NT2/D1 (cell line): ENCODE measurements at places on chromosomes 12 and 14.

GRCh38 chr14:65790172-65790815, 377.8 kb downstream of the FUT8 start:
- DNase-seq: no peak

DNA sequence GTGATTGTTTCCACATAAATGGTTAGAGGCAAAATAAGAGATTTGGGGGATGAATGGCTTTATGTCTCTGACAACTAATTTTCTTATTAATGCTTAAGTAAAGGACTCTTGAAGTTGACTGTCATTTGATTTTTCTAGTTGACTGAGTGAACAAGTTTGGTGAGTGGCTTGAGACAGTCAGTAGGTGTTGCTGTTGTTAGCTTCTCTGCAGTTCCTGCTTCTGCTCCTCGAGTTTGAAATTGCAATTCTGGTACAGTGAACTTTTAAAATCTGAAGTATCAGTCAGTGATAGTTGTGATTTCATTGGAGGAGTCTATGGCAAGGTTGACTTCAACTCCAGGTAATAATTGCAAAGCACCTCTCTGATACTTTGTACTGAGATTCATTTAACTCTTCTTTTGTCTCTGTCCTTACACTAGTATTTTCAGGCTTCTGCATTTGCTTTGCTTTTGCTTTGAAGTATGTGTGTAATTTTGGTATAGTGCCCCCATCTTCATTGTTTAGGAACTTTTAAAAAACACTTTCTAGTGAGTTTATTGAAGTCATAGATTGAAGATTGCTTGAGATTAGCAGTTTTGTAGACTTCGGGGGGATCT, 415.5 kb downstream of the PCNX1 start:
- no peak for DNase-seq

DNA sequence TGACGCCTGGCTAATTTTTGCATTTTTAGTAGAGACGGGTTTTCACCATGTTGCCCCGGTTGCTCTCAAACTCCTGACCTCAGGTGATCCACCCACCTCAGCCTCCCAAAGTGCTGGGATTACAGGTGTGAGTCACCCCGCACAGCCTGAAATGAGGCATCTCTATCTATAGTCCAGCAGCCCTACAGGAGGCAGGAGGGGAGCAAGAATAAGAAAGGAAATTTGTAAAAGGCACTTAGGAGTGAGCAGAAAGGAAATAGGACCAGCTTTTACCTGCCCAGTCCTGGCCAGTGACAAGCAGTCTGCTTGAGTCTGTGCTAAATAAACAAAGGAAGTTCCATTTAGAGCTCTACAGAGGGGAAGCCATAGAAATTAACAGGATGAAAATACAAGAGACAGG, 15.0 kb upstream of the PSMA6 start:
- DNase-seq: no peak

DNA sequence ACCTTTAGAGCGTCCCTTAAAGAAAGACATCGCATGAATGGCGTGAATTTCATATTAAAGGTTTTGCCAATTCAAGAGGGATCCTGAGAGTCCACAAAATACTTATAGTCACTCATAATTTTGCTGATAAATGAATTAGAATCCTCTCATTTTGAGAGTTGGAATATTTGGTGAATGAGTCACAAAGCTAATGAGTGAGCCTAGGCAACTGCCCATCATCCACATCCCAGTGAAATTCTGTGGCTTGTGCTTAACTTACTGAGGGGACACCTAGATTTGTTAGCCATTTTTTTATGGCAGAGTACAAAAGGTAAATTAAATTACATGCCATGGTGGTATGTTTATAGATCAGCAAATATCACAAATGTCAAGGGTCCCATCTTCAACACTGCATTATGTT, 12.7 kb upstream of the NOXRED1 start:
- no peak for DNase-seq

DNA sequence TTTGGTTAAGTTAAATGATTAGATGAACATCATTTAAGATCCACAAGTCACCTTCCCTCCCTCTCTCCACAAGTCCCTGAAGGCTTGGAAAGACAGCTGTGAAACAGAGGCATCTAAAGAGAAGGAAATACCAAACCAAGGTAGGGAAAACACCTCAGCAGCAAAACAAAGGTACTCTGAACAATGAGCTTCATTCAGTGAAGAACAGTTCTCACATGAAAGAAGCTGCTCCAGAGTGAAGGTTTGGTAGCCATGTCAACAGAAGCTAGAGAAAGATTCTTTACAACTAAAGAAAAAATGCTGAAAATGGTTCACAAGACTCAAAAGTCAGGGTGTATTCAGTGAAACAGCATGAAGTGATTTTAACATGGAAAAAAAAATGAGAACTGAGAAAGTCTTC, 69.4 kb downstream of the FGD6 start:
- DNase-seq: no peak

GRCh38 chr12:91732086-91732485, 413.6 kb downstream of the BTG1 start:
- DNase-seq: no peak

GRCh38 chr12:103547376-103547775, 39.7 kb upstream of the STAB2 start:
- DNase-seq: no peak

- DNase-seq: no peak
Observed at GRCh38 chr12:49920241-49920914, 16.7 kb upstream of the FAIM2 start.

- DNase-seq: no peak
Observed at GRCh38 chr12:132453361-132454192, 36.4 kb upstream of the FBRSL1 start.

DNA sequence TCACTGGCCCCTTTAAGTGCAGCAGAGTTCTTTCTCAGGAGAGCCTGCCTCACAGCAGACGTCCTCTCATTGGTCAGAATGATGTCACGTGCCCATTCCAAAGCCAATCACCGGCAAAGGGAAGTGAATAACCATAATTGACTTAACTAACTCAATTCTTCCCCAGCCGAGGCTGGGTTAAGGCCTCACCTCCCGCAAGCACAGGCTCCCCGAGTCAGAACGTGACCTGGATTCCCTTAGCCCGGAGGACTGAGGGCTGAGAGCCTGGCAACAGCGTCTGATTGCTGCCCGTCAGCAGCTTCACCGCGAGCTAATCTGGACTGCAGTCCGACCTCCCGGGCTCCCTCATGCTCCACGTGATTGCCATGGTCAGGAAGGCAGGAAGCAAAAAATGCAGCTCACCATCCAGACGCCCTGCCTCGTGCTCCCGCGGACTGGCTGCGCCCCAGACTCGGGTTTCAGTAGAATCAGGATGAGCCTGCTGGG, 92.1 kb upstream of the FZD10 start:
- DNase-seq: no peak

GRCh38 chr14:52913271-52913670, 37.6 kb downstream of the FERMT2 start:
- no peak for DNase-seq

DNA sequence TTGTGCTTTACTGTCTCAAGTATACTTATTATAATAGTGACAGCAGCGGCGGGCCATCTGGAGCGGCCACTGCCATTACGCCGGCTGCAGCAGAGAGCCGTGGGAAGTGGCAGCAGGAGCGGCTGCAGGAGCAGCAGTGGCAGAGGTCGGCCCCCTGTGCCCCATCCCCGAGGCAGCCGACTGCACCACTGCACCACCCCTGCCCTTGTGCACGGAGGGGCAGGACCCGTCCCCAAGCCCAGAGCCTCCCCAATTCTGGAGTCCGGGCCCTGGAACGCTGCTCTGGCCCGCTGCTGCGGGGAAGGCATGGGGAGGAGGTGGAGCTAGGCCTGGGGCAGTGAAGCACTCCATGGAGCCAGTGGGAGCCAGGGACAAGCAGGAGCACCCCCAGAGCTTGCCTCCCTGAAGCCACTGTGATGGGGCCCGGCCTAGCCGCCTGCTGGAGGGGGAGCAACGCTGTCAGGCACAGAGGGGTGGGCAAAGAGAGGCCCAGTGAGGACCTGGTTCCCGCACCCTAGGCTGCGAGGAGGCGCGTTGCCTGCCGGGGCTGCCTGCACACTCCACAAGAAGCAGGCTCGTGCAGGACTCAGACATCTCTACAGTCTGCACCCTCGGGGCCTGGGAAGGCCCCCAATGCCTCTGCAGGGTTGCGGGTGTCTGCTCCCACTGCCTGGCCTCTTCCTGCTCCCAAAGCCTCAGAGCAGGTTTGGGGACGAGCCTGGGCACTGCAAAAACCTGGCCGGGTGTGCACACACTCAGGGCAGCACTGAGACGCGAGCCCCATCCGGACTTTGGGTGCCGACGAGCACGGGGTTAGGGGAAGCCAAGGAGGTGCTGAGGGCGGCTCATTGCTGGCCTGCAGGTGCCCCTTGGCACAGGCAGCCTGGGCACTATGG, 74.2 kb upstream of the RASSF8 start:
- DNase-seq: no peak

DNA sequence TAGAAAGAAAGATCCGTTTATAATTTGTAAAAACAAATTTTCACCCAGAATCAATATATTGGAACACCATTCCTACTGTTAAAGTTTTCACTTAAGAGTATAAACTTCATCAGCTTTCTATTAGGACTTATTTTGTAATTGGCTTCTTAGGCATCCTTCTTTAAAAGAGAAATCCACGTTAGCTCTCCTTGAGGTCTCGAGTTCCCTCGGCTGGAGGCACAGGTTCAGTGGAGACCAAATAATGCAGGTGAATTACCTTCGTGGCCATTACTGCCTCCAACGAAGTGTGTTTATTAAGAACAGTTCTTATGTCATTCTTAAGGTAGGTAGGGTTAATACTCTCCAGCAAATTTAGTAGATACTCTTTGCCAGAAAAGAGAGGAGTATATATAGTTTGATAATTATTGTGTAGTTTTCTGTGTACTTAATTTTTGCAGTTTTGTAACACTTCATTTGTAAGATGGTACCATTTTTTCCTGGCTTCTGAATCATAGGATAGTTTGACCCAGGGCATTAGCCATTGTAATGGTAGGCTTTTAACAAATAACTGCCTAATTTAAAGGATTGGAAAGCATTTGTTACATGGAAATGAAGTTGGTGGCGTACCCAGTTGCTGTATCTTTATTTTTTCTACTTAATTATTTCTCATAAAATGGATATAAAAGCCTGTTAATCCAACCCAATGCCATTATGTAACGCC, 2.2 kb downstream of the CALM1 start:
- no peak for DNase-seq

- no peak for DNase-seq
Observed at GRCh38 chr12:94761559-94761958, 111.2 kb upstream of the TMCC3 start.

DNA sequence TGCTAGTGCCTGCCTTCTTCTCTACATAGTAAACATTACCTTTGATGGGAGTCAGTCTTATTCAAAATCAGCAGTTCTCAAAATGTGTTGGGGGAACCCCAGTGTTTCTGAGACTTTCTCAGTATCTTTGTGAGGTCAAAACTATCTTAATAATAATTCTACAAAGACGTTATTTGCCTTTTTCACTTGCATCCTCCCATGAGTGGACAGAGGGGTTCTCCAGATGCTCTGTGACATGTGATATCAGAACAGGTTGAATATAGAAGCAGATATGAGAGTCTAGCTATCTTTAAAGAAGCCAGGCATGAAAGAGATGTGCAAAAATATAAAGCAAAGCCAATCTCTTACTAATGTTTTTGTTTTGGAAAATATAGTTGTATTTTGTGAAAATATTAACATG, 144.7 kb downstream of the KTN1 start:
- no peak for DNase-seq

DNA sequence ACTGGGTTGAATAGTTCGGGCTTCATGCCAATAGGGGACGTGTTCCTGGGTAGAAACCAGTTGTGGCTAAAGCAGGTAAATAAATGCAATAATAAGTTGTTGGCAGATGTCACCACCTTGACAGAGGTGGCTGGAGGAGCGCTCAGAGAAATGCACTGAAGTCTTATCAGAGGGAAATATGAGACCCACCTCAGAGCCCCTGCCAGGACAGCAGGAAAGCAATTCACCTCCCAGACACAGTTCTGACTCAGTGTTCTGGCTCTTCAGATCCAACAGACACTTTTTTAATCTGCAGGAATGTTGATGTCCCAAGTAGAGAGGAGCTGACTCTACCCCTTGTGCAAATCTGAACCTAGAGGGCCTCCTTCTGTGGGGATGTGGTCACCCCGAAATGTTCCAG, 687.1 kb upstream of the FBXO33 start:
- DNase-seq: no peak

GRCh38 chr12:20368651-20369304, 441 bp downstream of the PDE3A start:
- peak; percentile 66 for DNase-seq

- DNase-seq: no peak
Observed at GRCh38 chr14:100323121-100323941, at the start of gene SLC25A47. TSS of gene SLC25A47 (plus strand) at chr14:100323339. CDS start at chr14:100323415, 76 bp downstream.

GRCh38 chr14:72521045-72521444, 372.9 kb downstream of the DPF3 start:
- no peak for DNase-seq

DNA sequence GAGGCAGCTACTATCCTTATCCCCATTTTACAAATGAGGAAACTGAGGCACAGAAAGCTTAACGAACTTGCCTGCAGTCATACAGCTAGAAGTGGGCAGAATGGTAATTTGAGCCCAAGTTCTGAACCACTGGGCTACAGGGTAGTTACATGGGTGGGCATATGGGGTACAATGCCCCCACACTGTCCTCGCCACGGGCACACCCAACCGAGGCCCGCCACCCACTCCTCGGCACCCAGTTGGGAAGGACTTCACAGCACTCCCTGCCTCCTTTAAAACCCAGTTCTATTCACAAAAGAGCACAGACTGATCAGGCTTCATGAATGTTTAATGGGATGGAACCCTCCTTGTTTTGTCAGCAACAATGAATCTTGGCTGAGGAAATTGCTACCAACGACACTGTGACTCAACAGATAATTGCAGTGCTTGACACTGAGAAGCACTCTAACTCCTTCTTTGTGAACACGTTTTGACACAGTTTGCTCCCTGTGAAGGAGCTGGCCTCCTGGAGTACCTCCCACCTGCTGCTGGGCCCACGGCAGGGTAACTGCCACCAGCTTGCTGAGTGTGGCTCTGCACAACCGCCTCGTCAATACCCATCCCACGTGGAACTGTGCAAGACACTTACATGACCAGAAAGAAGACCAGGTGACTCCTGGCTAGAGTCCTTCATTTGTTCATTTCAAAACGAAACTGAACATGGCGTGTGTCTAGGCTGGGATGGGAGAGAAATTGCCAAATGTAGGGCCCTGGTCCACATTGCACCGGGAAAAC, 63.5 kb downstream of the CLMN start:
- no peak for DNase-seq
